ENCODE measurements at places on chromosomes 7 and 10.

DNA sequence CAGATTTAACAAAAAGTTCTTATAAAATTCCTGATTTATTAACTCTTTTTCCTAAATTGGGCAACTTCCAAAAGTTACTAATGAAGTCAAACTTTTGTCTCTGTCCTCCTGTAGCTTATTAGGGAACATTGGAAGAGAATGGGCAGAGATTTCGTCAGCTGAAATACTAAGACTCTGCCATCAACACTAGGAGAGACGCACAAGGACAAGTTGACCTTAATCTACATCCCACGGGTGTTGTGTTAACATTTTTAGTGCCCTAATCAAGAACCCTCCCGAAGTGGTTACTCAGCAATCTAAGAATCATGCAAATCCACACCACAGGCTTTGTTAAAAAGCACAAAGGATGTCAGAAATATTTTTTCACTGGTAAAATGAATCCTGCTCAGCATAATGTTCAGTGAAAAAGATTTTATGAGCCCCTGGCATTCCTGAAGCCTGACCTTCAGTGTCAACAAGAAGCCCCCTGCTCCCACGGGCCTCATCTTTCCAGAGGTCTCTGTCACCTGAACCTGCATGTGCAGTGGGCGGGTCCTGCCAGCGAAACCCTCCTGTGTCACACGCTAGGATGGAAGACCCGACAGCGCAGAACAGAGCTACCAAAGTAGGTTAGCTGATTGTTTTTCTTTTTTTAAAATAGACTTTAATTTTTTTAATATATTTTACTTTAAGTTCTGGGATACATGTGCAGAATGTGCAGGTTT is 70.6 kb upstream of the AKR1E2 start:
- no peak for DNase-seq

- DNase-seq = no peak
These were observed 235.2 kb downstream of the ZMYND11 start for GRCh38 chr10:370449-370825.

DNA sequence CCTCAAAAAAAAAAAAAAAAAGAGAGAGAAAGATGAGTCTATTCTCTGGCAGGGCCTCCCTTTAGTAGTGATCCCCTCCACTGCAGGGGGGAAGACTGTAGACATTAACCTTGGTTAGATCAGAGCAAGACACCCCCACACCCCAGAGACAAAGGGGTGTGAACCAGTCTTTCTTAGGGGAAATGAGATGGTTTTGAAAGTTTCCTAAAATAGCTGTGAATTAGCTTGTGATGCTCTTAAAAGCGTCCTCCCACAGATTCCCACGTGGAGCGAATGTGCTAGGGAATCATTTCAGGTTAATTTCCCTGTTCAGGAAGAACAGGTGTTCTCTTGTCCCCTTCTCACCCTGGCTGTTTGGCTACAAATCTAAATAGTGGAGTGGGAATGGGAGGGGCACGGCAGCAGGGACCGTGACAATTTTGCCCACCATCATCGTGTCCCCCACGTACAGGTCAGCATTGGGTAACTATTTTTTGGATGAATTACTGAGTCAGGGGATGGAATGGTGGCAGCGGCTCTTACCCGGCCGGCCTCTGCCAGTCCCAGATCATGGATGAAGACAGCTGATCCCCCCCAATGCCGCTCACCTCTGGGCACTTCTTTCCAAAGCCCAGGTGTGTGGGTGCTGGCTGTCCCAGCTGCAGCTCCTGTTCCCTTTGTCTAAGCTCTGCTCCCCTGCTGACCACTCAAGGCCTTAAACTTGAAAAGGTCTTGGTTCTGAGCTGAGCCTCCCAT is 152.9 kb downstream of the CCDC3 start:
- no peak for DNase-seq

DNA sequence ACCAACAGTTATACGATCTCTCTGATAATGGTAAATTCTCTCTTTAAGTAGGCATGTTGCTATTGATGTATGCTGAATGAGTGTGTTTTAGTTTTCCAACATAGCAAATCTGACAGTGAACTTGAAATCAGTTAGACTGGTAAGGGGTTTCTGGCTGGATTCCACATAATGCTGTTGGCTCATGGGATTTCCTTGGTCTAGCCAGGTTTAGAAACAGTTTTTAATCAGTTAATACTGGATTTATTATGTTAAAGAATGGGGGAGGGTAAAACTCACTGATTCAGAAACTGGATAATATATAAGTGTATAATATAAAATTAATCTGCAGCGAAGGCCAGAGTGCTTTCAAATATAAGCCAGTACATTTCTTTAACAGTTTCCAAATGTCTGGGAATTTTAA is 55.6 kb downstream of the PCDH15 start:
- no peak for DNase-seq

DNA sequence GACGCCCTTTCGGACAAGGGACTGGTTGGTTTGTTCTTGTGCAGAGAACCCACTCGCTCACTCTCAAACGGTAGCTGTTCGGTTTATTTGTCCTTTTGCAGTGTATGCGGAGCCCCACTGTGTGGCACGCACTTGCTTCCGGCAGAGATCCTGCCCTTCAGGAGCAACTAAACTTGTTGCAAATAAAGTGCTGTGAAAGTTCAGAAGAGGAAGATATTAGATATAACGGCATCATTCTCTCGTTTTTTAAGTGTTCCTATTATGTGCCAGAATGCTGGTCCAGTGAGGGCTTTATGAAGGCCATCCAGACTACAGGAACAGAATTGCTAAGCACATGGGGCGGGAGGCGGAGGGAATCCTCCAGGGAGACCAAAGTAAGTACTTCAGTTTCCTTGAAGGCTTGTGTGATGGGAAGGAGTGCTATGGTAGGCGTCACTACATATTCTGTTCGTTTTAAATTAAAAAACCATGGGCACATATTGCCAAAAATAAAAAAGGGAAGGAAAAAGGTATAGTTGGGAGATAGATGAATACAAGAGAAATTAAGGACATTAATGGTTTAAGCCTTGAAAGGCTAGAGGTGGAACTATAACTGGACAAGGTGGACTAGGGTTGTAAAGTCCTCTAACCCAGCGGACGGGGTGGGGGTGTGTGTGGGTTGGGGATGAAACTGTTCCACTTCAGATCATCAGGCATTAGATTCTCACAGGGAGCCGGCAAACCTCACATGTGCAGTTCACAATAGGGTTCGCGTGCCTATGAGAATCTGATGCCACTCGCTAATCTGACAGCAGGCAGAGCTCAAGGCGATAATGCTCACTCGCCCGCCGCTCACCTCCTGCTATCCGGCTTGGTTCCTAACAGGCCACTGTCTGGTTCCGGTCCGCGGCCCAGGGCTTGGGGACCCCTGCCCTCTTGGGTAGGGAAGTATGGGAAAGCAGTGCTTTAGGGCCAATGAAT is 704 bp upstream of the ERLIN1 start:
- no peak for DNase-seq

DNA sequence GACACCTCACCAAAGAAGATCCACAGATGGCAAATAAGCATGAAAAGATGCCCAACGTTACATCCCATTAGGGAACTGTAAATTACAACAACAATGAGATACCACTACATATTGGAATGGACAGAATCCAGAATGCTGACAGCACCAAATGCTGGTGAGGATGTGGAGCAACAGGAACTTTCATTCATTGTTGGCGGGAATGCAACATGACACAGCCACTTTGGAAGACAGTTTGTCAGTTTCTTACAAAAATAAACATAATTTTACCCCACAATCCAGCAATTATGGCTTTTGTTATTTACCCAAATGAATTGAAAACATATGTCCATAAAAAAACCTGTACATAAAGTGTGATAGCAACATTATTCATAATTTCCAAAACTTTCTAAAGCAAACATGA is 176.8 kb downstream of the C7orf25 start:
- no peak for DNase-seq

DNA sequence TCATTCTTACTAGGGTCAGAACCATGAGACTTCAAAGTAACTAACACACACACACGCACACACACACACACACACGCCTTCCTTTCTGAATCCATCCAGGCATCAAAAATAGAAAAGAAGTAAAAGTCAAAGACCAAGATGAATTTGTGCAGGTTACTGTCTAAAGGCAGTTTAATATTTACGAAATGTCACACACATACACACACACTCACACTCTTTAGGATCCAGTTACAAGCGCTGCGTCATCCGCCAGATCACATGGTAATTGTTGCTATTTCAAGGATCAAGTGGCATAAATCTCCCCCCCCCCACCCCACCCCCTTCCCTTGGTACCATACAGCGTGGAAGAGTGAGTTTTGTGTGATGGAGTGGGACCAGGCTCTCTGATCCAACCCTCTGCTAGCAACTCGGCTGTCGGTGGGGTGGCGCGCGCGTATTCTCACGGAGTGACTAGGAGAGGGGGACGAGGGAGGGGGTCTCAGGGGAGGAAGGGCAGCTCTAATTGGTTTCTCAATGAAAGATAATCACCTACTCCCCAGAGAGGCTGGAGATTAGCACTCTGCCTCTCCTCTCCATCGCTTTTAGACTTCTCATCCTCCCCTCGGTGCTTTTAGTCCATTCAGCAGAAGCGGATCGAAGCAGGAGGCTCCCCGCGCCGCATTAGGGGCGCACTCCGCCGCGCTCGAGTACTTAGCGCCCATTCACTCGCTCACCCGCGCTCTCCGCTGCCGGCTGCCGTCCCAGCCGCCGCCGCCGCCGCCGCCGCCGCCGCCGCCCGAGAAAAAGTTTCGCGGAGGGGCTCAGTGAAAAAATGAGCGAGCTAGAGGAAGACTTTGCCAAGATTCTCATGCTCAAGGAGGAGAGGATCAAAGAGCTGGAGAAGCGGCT is 83.5 kb upstream of the PRKG1 start:
- no peak for DNase-seq

GRCh38 chr10:124302951-124303505 is 115.7 kb downstream of the OAT start:
- DNase-seq = no peak

DNA sequence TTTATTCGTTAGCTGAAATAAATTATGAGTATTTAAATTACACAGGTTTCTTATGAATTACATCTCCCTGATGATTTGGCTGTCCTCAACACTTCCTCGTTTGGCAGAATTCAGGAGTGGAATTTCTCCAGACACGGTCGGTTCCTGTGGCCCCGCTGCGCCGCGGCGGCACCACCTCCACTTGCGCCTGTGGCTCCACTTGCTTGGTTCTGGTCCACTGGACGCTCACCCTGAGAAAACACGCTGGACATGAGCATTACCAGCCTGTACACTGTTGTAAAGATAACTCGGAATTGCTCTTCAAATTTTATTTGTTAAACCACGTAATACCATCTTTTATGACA is 85.3 kb downstream of the ZNF33B start:
- DNase-seq = no peak

DNA sequence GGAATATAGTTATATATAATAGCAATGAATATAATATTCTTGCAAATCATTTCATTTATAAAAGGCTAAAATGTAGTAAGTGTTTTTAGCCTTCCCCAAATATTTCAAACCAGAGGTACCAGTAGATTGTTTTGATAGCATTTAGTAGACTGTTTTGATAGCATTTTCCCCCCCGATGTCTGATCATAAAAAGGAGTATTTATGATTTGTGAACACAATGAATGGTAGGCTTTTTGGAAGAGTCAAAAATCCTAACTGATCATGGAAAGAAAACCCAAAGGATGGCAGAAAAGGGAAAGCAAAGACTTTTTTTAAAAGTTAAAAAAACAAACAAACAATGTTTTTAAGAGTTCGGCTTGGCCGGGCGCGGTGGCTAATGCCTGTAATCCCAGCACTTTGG is 152.5 kb downstream of the PIP4K2A start:
- DNase-seq = no peak

DNA sequence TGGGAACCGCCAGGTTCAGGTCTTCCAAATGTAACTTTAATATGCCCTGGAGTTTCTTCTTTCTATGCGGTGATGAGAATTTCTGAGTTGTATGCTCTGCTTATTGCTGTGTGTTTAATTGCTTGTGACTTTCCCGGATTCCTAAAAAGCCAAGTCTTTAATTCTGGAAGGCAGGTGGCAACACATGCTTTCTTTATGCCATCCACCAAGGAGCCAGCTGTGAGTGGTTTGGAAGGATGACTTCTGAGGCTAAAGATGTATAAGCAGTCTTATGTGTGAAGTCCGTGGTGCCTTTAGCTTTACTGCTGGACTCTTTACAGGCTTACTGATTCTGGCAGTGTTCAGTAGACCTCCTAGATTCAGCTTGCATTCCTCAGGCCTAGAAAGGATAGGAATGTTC is 3.1 kb downstream of the SDK1 start:
- no peak for DNase-seq

- DNase-seq = no peak
These were observed 185.4 kb downstream of the KMT2E start for GRCh38 chr7:105199386-105199785.

DNA sequence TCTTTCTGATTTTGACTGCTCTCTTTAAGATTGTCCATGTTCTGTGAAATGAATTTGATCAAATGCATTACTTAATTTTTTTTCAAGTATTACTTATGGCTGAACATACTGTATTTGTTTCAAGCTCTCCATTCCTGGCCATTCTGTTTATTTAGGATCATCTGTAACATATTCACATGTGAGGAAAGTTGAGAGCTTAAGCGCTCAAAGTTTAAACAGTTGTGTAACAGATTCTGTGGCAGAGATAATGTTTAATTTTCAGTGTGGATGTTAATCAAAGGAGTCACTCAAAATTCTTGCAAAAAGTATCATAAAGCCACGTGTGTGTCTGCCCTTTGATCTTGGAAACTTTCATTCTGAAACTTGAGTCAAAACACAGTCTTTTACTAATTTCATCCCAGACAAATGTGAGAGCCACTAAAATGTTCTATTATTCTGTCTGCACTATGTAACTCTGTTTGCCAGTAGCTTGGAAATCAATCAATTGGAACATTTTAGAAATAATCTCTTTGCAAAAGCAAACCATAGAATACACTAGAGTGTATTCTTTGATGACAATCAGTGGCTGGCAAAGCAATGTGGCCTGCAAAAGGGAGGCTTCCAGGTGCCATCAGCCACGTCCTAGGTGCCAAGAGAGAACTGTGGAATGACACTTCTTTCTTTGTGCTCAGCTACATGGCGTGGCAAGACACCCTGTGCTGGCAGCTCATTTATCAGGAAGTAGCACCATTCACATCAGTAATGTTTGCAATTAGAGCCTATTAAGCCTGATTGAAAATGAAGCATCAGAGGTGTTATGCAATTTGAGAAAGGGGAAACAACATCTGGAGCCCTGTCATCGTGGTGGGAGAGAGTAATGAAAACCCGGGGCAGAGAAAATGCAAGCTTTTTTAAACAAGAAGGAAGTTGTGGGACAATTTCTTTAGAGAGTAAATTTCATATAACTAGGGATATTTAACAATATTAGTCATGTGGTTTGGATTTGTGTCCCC is 40.9 kb downstream of the ARL5B start:
- no peak for DNase-seq

- DNase-seq = no peak
These were observed 628.4 kb downstream of the PARD3 start for GRCh38 chr10:34186745-34187144.

- no peak for DNase-seq
These were observed 149.5 kb upstream of the LRGUK start for GRCh38 chr7:133977409-133978274.

GRCh38 chr7:157320608-157320980 is 16.2 kb upstream of the DNAJB6 start:
- DNase-seq = no peak
